ENCODE measurements at places on chromosomes 2 and 18.
A peak's percentile ranks its signal among the peaks of the same experiment; 100 is the strongest.

DNA sequence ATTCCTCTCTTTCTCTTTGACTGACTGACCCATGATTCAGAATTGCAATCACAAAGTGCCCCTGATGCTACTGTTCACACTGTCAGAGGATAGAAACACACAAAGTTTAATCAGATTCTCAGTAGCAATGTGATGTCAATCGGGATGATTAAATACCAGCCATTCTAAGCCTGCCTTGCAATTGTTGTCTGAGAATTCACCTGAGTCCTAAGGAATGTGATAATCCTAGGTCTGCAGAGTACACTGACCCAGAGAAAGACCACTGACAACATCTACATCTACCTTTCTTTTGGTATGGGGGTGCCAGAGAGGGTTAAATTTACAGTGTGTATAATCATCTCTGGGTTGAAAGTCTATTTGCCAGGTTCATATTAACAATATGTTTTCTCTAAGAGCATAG, 883.3 kb downstream of the NRXN1 start:
- no peak for DNase-seq

DNA sequence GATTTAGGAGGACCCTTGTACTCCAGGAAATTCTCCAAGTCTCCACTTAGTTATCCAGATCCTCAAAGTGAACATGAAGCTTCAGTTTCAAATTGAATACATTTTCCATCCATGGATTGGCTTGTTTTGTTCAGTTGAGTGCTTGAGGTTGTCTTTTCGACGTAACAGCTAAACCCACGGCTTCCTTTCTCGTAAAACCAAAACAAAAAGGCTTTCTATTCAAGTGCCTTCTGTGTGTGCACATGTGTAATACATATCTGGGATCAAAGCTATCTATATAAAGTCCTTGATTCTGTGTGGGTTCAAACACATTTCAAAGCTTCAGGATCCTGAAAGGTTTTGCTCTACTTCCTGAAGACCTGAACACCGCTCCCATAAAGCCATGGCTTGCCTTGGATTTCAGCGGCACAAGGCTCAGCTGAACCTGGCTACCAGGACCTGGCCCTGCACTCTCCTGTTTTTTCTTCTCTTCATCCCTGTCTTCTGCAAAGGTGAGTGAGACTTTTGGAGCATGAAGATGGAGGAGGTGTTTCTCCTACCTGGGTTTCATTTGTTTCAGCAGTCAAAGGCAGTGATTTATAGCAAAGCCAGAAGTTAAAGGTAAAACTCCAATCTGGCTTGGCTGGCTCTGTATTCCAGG, at the start of gene CTLA4:
Gene CTLA4 (plus strand): TSS at position 211 of the 640 bp plus-strand sequence. CDS start 172 bp downstream, at position 383.
- DNase-seq: no peak

GRCh38 chr2:45649858-45650811, 1.3 kb upstream of the PRKCE start:
- DNase-seq: peak; percentile 46

DNA sequence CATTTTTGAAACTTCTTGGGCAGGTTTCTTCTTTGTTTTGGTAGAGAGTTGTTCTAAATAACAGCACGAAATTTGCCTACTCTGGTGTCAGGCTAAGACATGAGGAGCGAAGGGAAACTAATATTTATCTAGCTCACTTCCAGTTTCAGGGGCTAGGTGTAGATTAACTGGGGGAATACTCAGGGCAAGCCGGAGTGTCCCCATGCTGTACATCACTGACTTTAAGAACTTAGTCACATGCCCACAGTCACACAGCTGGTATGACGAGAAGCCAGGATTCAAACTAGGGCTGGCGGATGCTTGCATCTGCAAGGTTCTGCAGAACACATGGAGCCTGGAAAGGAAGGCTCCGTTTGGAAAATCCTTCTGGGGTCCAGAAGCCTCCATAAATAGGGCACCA, 133.3 kb downstream of the ALPK2 start:
- DNase-seq: no peak

DNA sequence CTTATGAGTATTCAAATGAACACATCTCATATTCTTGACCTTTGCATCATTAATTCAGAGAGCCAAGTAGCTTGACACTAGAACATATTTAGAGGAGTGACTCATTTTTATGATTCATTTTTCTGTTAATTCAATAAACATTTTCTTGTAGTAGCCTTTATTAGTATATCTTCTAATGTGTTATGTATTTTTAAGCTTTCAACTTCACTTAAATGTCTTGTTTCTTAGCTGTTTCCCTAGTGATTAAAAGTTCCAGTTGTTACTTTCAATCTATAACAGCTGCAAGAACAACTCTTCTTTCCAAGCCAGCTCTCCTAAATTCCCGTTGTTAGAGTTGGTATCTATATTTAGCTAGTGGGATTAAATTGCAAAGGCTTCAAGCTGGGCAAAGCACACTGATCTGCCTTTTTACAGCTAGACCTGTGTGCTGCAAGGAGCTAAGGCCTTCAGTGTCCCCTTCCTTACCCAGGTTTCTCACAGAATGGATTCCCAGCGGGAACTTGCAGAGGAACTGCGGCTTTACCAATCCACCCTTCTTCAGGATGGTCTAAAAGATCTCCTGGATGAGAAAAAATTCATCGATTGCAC, at the start of gene KLHL41:
Gene KLHL41 (plus strand): TSS at position 405 of the 588 bp plus-strand sequence. CDS start 77 bp downstream, at position 482.
- no peak for DNase-seq

- no peak for DNase-seq
Measured at GRCh38 chr2:152068226-152068625, 30.6 kb downstream of the CACNB4 start.

DNA sequence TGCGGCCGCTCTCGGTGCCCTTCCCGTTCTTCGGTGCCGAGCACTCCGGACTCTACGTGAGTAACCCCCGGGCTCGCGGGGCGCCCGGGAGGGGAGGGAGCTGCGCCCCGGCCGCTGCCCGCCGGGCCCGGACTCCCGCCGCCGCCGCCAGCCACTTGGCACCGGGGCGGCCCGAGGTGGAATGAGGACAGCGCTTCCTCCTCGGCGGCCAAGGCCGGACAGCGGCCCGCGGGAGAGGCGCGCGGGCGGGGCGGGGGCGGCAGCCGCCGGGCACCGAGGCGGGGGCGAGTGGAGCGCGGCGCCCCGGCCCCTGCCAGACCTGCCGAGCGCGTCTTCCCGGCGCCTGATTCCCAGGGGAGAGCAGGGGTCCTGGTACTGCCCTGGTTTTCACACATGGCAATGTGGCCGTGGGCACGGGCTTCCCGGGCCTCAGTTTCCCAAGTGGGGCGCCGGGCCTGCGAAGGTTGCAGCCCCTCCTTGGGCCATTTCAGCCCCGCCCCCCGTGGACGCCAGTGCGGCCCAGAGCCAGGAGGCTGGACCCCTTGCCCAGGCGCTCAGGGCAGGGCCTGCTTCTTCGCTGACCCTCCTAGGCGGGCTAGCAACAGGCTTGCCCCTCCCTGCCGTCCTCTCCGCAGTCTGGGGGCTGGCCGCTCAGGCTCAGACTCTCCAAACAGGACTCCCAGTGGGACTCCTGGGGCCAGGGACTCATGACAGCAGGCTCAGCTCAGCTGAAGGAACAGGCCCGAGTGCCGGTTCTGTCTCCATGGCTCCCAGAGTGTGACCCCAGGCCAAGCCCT, 775 bp downstream of the SNED1 start:
- DNase-seq: no peak

DNA sequence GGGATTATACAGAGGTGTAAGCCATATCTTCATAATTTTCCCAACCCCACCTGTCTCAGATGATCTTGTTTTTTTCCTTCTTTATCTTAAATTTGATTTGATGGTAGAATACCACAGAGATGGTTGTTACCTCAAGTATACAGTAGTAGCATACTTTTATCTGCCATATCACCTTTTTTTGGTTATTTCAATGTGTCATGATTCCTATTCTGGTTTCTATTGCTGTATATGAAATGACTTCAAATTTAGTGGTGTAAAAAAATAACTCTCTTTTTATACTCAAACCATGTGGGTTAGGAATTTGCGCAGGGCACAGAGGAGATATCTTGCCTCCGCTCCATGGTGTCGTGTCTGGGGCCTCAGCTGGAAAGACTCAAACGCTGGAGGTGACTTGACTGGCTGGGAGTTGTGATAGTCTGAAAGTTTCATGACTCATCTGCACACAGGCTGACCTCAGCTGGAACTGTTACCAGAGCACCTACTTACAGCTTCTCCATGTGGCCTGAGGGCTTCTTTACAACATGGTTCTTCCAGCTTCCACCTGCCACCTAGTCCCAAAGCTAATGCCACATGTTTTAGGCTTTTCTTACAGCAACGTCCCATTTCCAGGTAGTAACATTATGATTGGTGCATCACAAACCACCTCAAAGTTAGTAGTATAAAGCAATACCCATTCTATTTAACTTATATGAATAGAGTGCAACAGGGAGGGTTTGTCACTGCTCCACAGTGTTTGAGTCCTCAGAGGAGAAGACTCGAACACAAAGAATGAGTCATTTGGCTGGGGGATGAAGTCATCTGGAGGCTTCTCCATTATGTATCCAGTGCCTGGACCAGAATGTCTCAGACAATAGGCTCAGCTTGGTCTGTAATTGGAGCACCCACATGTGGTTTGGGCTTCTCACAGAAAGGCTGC, 82.3 kb upstream of the XPO1 start:
- peak; percentile 73 for DNase-seq

GRCh38 chr18:73660931-73661856, 486.4 kb downstream of the FBXO15 start:
- no peak for DNase-seq

DNA sequence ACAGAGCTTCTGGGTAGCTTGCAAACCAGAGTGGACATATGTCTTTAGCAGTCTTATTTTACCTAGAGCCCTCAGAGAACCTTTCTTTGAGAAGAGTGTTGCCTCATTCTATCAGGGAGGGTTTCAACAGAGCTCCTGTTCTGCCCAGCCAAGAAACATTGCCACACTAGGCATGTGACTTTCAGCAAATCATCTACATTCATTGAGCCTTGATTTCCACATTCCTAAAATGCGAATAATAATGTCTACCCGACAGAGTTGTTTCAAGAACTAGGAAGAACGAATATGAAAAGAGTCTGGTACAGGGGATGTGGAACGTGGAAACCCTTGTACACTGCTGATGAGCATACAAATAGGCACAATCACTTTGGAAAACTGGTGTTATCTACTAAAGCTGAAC, 7.8 kb upstream of the PRKAG3 start:
- no peak for DNase-seq

GRCh38 chr18:46301081-46301480, 196.9 kb downstream of the HAUS1 start:
- DNase-seq: no peak

DNA sequence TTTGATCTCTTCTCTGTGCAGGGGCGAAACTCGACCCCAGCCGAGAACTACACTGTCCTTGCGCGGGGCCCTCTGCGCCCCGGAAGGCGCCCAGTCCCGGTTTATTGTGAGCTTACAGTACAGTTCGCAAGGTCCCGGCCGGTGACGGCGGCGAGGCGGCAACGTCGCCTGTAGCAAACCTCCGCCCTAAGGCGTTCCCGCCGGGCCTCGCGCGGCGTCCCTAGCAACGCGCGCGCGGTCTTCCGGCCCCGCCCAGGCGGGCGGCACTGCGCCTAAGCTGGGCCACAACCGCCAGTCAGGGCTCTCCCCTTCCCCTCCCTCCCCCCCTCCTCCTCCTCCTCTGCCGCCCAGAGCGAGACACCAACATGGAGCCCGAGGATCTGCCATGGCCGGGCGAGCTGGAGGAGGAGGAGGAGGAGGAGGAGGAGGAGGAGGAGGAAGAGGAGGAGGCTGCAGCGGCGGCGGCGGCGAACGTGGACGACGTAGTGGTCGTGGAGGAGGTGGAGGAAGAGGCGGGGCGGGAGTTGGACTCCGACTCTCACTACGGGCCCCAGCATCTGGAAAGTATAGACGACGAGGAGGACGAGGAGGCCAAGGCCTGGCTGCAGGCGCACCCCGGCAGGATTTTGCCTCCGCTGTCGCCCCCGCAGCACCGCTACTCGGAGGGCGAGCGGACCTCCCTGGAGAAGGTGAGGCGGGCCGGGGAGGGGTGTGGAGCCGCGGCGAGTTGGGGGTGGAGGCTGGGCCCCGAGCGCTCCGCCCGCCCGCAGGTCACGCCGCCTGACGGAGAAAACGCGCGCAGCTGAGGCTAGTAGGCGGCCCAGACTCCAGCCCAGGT, at the start of gene ALMS1:
Gene ALMS1 (plus strand): TSS at position 333 of the 838 bp plus-strand sequence. CDS start 33 bp downstream, at position 366.
- DNase-seq: peak; percentile 90

DNA sequence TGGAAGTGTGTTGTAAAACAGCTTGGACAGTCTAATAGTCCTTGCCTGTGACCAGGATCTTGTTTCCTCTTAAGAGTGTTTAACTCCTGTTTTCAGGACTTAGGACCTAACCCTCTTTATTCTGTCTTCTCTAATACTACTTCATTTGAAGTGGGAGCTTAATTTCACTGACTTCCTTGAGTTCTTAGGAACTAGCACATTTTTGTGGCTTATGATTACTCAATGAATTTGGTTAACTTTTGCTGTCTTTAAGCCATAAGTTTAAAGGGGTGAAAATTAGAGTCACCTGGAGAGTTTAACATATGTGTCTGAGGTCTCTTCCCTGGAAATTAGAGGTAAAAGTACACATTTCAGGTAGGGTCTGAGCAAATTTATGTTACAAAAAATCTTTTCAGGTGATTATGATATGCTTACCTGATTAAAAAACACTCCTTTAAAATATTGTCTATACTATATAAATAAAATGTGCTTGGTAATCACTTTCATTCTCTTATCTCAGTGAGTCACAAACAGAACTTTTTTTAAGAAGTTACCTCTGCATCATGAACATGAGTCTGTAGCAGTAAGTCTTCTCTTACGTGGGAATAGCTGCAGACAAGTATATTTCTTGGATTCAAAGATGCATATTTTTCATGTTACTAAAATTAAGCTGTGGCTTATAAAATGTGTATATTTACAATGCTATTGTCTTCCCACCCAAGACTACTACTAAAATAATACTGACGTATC, 52.7 kb downstream of the ATP9B start:
- DNase-seq: no peak

DNA sequence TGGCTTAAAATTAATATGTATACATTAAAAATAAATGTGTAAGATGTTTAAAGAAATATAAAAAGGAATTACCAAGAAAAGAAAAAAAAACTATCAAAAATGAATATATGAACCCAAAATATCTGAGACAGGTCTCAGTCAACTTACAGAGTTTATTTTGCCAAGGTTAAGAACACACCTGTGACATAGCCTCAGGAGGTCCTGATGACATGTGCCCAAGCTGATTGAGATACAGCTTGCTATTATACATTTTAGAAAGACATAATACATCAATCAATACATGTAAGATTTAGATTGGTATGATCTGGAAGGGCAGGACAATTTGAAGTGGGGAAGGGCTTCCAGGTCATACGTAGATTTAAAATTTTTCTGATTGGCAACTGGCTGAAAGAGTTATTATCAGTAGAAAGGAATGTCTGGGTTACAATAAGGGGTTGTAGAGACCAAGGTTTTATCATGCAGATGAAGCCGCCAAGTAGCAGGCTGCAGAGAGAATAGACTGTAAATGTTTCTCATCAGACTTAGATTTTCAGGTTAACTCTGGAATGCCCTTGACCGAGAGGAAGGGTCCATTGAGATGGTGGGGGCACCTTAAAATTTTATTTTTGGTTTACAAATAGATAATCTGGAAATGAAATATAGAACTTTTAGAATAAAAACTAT, 74.7 kb downstream of the EXOC6B start:
- DNase-seq: no peak

GRCh38 chr2:172740856-172741255, 5.2 kb downstream of the RAPGEF4 start:
- DNase-seq: no peak
